ENCODE measurements at places on chromosomes 2 and 18. TPM values are rescaled to one million over a fixed set of nuclear protein-coding genes. Genes with fewer than 3 reads are reported as not detected.

CHAC2 gene
- 1.1 TPM for total RNA-seq

PLEKHM3 gene
- total RNA-seq, result 20.0 TPM

POTEJ gene
- not detected for total RNA-seq

PDK1 gene
- 21.4 TPM for total RNA-seq

LINC00305 gene
- not detected for total RNA-seq

NAT8 gene
- not detected for total RNA-seq

CD207 gene
- not detected for total RNA-seq

TTR gene
- not detected for total RNA-seq

COBLL1 gene
- total RNA-seq, result 27.1 TPM

DSG3 gene
- 32.3 TPM for total RNA-seq

MAP3K19 gene
- total RNA-seq, result 0.21 TPM

MYO5B gene
- total RNA-seq, result 12.8 TPM

ANKRD36 gene
- total RNA-seq, result 94.4 TPM

RAD51AP2 gene
- 0.10 TPM for total RNA-seq

DAW1 gene
- total RNA-seq, result not detected

GALNT5 gene
- total RNA-seq, result 19.2 TPM

ARPC2 gene
- total RNA-seq, result 213 TPM

EML6 gene
- 10.8 TPM for total RNA-seq

NGEF gene
- 2.7 TPM for total RNA-seq

ABCG5 gene
- total RNA-seq, result not detected

GNAL gene
- 3.9 TPM for total RNA-seq

KCNS3 gene
- total RNA-seq, result 46.3 TPM

TBC1D8 gene
- 32.4 TPM for total RNA-seq

GALR1 gene
- 0.21 TPM for total RNA-seq

REG1B gene
- not detected for total RNA-seq

FAP gene
- total RNA-seq, result 50.0 TPM

KANSL3 gene
- 45.2 TPM for total RNA-seq

PROM2 gene
- total RNA-seq, result 12.6 TPM

EIF2AK3 gene
- 33.7 TPM for total RNA-seq

PSMA8 gene
- not detected for total RNA-seq

HPCAL1 gene
- 37.4 TPM for total RNA-seq

SP9 gene
- 1.4 TPM for total RNA-seq

RESP18 gene
- total RNA-seq, result not detected

COX5B gene
- 344 TPM for total RNA-seq

KCNF1 gene
- total RNA-seq, result 1.3 TPM

MC5R gene
- total RNA-seq, result not detected

MFSD6 gene
- total RNA-seq, result 33.5 TPM

SCN9A gene
- 11.1 TPM for total RNA-seq

AKAIN1 gene
- total RNA-seq, result not detected
